ENCODE measurements at places on chromosomes 7 and 10.

DNA sequence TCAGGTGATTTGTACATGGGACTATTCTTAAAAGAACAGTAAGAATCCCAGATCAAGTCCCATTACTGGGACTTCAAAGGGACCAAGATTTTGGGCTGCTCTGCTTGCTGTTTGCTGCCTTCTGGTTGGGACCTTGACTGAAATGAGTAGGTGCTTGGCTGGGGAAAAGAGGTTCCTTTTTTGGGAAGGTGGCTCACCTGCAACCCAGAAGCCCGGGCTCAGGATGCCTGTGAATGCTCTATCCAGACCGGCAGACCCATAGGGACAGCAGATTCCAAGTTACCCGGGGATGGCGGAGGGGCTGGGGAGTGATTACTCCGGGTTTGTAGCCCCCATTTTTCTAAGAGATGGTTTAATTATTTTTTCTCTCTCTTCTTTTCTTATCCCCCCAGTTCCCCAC is 104.0 kb downstream of the CPXM2 start:
- DNase-seq, result no peak

- no peak for DNase-seq
Measured at GRCh38 chr7:131076032-131076431, 251.6 kb upstream of the MKLN1 start.

DNA sequence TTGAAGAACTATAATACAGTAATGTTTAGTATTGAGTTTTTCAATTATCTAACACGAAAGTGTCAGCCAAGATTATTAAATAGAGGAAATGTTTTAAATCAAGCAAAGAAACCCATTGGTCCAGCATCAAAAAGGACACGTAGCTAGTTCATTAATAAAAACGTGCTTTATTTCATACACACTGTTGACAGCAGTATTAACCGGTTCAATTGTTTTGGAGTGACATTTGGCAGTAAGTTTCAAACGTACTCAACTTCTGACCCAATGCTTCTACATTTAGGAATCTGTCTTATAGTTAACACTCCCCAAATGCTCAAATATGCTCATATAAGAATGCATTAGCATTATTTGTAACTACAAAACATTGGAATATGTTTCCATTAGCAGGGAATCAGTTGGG is 41.3 kb downstream of the SLC16A12 start:
- DNase-seq, result no peak

- DNase-seq, result no peak
Measured at GRCh38 chr7:35758421-35758820, 42.4 kb upstream of the SEPTIN7 start.

- DNase-seq, result no peak
Measured at GRCh38 chr10:49080965-49081364, 34.4 kb downstream of the VSTM4 start.

DNA sequence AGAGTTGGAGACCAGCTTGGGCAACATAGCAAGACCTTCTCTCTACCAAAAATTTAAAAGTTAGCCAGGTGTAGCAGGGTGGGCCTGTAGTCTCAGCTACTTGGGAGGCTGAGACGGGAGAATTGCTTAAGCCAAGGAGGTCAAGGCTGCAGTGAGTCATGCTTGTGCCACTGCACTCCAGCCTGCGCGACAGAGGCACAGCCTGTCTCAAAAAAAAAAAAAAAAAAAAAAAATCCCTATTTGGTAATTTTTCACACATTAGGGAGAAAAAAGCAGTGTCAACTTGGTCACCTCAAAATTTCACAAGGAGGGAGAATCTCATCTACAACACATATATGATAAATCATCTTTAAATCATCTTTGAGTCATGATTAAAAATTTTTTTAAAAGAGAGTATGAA is 6.4 kb upstream of the ZNF398 start:
- DNase-seq, result no peak

DNA sequence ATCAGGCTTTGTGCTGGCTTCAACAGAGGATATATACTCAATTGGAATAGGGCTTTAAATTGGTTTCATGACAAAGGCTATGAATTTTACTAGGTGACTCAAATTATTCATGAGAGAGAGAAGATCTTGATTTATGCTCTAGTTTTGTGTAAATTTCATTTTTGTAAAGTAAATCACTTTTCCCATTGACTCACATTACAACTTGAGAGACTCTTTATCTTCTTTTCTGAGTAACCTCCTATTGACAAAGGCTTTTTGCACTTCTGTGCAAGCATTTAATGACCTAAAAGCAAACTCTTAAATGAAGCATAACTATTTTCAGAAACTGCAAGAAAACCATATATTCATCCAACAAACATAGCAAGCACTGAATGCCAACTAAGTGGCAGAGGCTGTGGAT is 98.5 kb upstream of the RHOBTB1 start:
- DNase-seq, result no peak

DNA sequence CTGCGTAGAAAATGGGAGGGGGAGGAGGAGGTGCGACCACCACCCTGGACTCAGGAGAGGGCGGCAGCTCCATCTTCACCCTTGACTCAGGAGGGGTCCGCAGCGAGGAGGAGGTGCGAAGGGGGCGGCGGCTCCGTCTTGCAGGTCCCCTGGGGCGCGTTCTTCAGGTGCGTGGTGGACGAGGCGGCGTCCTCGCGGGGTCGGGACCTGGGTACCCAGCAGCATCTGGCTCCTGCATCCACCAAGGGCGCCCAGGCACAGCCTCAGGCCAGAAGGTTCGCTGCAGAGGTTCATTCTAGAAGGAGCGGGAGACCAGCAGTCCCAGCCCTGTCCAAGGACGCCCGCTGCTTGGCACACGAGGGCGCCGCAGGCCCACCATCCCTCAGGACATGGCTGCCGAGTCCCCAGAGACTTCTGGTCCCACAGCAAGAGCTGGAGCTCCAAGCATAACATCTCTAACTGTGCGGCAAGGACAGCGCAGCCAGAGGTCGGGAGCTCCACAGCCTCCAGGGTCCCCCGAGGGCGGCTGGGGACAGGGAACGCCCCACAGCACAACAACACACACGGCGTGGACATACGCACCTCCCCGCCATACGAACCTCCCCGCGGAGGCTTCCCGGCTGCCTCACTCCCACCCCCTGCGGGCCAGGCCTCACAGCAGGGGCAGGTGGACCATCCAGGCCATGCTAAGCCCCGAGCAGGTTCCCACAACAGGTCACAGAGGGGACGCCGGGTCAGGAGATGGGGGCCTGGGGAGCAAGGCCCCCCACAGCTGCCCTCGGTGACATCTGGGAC is 16.8 kb upstream of the DPYSL4 start:
- DNase-seq, result no peak

- DNase-seq, result no peak
Measured at GRCh38 chr7:20474249-20474648, 141.2 kb upstream of the ABCB5 start.

- DNase-seq, result no peak
Measured at GRCh38 chr7:57207836-57208235, 75.6 kb upstream of the ZNF479 start.

Data from activated CD4-positive, alpha-beta T cell treated with anti-CD3 and anti-CD28 coated beads, Interleukin-2, amount 50 U/mL, for 1 hour (primary cell).